Mesothelial cell of epicardium (in vitro differentiated cells): ENCODE measurements at places on chromosomes 7 and 10.

GRCh38 chr7:128203047-128203491 lies 38.0 kb upstream of the LEP start:
- DNase-seq = no peak

- no peak for DNase-seq
Observed at GRCh38 chr10:115941361-115941771, 331.6 kb downstream of the GFRA1 start.

GRCh38 chr10:123187781-123188180 lies 33.6 kb downstream of the BUB3 start:
- no peak for DNase-seq

GRCh38 chr10:131814567-131815265 lies 86.1 kb upstream of the PPP2R2D start:
- DNase-seq = peak; percentile 36

- DNase-seq = no peak
Observed at GRCh38 chr10:49152663-49153062, 18.8 kb upstream of the FAM170B start.
